ENCODE measurements at places on chromosomes 13 and 19.
A peak's percentile ranks its signal among the peaks of the same experiment; 100 is the strongest.

GRCh38 chr19:5587661-5588060 lies 19.9 kb upstream of the TINCR start:
- DNase-seq = peak; percentile 87

GRCh38 chr13:33182729-33183128 lies 102.8 kb downstream of the STARD13 start:
- no peak for DNase-seq

DNA sequence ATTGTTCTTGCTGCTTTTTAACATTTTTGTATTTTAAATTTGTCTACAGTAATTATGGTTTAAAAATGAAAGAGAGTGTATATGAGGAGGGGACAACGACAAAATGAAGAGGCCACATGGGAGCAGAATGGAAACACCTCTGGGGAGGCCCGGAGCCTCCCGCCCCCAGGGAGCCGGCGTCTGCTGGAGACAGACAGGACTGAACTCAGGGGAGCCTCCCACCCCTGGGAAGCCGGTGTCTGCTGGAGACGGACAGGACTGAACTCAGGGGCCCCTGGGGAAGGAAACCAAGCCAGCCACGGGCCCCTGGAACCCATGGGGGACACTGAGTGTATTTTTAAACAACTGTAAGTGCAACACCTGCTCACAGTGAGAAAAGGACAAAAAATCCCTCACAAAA lies 16.7 kb upstream of the SLC39A3 start:
- DNase-seq = no peak

- peak; percentile 51 for DNase-seq
These were observed 106.5 kb downstream of the LHFPL6 start for GRCh38 chr13:39496506-39496905.

- no peak for DNase-seq
These were observed 21.2 kb upstream of the CEACAM6 start for GRCh38 chr19:41734156-41734555.

DNA sequence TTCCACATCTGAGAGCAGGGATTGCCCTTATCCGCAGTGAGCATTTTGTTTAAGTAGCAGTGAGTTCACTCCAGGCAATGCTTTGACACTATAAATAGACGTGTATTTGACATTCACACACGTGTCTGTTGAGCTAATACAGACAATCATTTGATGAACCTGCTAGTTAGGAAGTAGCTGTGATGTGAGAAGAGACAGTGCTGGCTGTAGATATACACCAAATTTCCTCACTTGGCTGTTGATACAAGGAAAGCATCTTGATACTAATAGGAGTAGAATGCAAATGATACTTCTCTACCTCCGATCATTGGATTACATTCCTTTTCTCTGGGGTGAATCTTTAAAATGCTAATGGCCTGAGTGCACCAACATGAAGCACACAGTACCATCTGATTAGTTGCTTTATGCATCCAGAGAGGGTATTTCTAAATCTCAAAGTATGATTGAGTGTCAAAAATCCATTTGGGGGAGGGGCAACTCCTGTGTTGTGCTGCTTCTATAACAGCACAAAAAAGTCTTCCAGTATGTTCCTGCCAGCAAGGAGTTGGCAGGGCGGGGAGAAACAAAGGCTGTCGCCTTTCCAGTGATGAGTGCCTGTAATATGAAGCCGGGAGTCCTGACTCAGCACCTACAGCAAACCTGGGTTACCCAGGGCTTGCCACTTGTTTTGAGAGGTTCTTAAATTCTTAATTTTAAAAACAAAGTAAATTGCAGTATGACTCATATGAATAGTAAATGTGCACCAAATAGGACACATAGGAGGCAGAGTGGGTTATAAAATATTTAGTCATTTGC lies 7.0 kb downstream of the CUL4A start:
- DNase-seq = peak; percentile 83

GRCh38 chr13:91797567-91797966 lies 399.1 kb downstream of the GPC5 start:
- no peak for DNase-seq

GRCh38 chr19:38264486-38265212 lies at the start of gene SPINT2:
Gene SPINT2, plus strand, starts transcription at chr19:38264573. Its CDS starts 320 bp downstream, at chr19:38264893.
- no peak for DNase-seq

DNA sequence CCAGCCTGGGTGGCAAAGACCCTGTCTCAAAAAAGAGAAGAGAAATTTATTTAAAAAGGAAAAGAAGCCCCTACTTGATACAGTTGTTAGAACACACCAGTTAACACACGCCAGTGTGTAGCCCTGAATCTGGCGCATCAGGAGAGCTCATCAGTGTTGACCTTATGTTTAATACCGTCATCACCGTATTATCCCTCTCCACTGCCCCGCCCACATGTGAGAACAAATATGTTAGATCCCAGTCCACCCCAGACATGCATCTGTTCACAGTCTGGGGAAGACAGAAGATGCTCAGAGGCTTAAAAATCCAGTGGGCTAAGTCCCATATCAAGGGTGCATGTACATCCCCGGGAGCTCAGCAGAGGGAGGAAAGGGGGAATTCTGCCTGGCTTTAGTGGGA lies 155.2 kb downstream of the DPF1 start:
- DNase-seq = peak; percentile 53

DNA sequence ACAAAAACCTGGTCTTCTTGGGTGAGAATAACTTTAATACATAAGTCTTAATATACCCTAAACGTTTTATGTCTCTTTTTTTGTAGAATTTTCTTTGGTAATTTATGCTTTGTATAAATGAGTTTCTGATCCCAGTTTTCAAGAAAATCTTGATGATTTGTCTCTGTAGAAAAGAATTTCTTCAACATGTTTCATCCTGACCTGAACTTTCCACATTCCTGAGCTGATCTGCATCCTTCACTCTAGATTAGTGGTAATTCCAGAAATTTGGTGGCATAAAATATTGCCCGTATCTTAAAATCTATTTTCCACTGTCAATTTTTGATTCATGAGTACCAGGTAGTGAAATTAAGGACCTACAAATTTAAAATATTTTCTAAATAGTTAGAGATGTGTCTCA lies 16.3 kb downstream of the ZNF714 start:
- no peak for DNase-seq

DNA sequence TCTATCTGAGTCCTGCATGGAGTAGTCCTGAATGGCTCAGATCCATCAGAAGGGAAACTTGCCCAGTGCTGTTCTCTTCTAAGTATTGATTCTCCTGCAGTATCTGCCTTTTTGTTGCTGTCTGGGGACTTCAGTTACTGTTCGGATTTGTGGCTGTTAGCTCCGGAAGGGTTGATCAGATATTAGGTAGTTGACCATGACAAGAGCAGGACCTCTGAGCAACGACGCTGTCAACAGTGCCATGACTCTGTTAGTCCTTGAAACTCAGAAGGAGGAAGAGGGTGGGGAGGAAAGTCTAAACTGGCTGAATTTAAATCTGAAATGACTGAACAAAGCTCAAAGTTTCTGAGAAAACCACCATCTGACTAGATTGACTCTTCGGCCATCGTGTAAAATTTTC lies 42.2 kb downstream of the CCNE1 start:
- no peak for DNase-seq

GRCh38 chr13:88217372-88217771 lies 546.2 kb downstream of the SLITRK5 start:
- no peak for DNase-seq

GRCh38 chr13:106155411-106155810 lies 380.1 kb downstream of the EFNB2 start:
- no peak for DNase-seq

DNA sequence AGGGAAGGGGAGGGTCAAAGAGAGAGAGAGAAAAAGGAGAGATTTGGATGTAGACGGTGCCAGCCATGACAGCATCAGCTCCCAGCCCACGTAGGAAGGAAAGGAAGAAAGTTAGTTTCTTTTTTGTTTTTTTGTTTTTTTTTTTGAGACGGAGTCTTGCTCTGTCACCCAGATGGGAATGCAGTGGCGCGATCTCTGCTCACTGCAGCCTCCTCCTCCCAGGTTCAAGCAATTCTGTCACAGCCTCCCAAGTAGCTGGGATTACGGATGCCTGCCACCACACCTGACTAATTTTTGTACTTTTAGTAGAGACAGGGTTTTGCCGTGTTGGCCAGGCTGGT lies 27.6 kb downstream of the ELL start:
- DNase-seq = no peak

DNA sequence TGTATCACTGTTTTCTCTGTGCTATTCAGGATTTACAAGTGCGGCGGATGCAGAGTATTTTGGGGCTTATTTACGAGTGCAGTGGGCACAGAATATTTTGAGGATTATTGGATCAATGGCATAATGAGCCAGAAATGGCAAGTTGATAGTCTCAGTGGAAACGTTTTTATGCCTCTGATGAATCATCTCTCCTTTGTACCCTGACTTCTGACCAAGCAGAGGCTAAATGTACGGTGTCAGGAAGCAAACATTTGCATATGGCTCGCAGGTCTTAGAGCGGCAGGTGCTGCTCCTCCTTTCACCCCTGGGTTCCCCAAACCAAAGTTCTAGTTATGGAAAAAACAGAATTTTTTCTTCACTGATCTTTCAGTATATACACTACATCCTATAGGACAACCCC lies 94.5 kb downstream of the LIG4 start:
- peak; percentile 81 for DNase-seq

DNA sequence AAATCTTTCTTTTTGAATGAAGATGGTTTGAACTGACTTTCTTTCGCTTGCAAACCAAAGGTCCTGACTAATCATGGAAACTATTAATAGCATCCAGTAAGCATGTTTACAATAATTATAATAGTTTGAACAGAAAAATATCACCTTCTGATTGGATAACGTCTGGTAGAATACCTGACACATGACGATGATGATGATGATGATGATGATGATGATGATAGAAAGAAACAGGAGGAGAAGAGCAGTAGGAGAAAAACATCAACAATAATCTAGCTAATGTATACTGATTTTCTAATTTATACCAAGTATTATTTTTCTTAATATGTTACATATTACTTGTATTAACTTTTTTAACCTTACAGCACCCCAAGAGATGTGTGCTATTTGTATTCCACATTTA lies 157.5 kb upstream of the SPRY2 start:
- DNase-seq = no peak
